ENCODE measurements at places on chromosomes 6 and 20.

DNA sequence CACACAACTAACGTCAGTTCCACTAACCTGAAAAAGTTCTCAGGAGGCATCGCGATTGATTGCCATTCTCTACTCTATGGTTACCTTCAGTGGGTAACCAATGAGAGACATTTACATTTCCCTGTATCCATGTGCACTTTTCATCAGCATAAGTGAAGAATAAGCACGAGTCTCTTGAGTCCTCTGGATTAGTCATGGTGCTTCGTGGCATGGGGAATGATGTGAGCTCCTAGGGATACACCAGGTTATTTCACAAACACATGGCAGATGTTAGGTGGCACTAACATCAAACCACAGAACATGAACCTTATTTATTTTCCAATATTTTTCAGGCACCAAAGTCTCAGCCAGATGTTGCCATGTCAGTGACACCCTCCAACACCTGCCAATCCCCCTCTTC, 64.0 kb downstream of the FYN start:
- DNase-seq: no peak

- no peak for DNase-seq
Measured at GRCh38 chr6:111503660-111504059, 20.6 kb upstream of the REV3L start.

DNA sequence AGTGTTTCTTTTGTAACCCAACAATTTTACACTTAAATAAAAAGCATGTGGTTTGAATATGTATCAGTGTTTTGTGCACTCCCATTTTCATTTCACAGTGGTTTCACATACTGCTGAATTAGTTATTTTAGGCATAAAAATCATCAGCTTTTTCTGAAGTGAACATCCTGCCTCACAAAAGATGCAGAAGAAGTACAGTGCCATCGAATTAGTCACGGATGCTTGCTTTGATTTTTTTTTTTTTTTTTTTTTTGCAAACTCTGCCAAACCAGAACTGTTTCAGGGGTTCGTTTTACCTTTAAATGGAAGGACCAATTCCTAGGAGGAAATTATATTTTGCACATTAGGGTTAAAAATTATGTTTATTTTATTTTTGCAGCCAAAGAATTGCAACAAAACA, 158.6 kb downstream of the RPS12 start:
- no peak for DNase-seq

DNA sequence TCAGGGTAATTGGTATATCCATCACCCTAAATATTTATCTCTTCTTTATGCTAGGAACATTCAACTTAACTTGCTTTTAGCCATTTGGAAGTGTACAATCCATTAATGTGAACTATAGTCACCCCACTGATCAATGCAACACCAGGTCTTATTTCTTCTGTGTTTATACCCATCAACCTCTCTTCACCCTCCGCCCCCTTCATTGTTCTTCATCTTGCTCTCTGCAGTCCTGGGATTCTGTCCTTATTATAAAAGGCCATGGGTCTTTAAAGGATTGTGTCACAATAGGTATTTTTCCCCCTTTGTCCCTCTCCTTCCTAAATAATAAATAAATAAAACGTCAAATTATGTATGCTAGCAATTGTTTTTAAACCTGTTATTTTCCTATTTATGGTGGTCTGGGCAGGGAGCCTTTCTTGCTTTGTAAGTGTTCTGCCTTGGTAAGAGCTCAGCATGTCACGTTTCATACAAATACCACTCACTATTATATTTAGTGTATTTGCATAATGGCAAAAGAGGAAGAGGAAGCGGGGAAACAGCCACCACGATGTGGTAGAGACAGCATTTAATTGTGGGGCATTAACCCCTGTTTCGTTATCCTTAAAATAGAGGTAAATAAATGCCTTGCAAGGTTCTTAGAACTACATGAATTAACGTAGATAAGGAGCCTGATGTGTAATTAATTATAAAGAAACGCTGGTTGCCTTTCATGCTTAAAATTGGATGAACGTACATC, 1.9 kb downstream of the ABRACL start:
- no peak for DNase-seq

DNA sequence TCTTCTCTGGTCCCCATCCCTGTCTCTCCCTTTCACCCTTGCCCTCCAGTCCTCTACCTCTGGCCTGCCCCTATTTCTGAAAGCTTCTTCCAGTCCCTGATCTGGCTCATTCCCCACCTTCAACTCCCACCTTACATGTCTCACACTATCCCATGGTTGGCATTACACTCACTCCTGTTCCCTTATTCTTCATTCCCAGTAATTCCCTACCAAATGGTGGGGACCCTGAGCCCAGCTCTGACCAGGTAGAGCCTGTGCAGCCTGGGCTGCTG, 6.4 kb downstream of the TP53INP2 start:
- DNase-seq: no peak

GRCh38 chr6:138157986-138158638, 3.6 kb upstream of the ARFGEF3 start:
- DNase-seq: no peak

DNA sequence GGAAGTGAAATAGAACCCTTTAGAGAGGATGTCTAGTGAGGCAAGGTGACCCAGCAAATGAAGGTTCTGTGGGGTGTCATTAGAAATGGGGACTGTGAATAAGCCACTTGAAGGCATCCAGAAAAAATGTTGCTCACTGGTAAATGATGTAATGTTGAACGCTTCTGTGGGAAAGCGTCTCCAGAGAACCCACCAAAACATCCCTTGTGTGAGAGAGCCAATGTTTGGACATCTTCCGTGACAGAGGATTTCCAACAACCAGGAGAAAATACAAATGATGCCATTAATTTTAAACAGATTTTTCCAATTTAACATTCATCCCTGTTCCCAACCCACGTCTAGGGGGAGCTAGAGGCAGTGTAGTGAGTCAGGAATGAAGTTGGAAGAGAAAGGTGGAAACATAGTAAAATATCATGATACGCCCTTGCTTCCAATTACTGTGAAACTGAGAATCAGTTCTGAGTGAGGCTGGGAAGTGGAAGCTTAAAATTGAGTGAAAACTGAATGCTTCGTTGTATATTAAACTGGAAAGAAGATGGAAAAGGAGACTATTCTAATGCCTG, 584.2 kb downstream of the CD109 start:
- no peak for DNase-seq

DNA sequence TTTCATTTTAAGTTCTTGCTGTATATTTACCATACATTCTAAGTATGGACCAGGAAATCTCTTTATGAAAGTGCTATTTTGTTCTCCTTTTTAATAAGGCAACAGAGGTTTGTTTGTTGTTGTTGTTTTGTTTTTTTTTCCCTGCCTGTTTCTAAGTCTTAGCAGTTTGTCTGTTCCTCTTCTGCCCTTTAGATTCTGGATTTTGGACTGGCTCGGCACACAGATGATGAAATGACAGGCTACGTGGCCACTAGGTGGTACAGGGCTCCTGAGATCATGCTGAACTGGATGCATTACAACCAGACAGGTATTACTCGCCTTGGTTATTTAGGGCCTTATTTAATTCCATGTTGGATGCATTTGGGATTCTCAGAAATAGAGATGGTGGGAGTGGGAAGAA, 48.0 kb downstream of the MAPK14 start:
- no peak for DNase-seq

GRCh38 chr6:37059344-37060194, 54.1 kb downstream of the FGD2 start:
- peak; percentile 96 for DNase-seq

DNA sequence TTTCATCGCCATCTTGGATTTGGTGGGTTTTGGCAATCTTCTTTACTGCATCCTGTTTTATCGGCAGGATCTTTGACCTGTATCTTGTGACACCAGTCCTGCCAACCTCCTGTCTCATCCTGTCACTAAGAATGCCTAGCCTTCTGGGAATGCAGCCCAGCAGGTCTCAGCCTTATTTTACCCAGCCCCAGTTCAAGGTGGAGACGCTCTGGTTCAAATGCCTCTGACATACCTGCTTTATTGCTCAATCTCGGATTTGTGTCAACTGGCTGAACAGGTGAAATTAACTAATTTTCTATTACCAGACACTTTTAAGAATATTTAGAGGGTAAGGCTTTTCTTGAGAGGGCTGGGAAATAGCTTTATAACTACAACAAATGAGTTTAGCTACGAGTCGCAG, 102.5 kb downstream of the SASH1 start:
- DNase-seq: no peak

- no peak for DNase-seq
Measured at GRCh38 chr6:151018046-151018445, 152.5 kb downstream of the MTHFD1L start.

DNA sequence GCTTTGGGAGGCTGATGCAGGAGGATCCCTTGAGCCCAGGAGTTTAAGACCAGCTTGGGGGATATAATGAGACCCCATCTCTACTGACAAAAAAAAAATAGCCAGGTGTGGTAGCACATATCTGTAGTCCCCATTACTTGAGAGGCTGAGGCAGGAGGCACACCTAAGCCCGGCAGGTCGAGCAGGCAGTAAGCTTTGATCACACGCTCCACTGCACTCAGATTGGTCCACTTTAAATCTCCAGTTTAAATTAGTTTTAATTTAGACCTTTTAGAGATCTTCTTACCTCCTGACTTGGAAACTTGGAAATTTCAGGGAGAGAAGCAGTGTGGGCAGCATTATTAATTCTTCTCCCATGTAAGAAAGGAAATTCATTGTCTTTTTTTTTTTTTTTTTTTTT, 16.8 kb upstream of the PLCB4 start:
- no peak for DNase-seq

- DNase-seq: no peak
Measured at GRCh38 chr6:9484686-9485085, 930.2 kb downstream of the TFAP2A start.

GRCh38 chr6:134295953-134296553, 21.9 kb downstream of the SGK1 start:
- DNase-seq: peak; percentile 95

DNA sequence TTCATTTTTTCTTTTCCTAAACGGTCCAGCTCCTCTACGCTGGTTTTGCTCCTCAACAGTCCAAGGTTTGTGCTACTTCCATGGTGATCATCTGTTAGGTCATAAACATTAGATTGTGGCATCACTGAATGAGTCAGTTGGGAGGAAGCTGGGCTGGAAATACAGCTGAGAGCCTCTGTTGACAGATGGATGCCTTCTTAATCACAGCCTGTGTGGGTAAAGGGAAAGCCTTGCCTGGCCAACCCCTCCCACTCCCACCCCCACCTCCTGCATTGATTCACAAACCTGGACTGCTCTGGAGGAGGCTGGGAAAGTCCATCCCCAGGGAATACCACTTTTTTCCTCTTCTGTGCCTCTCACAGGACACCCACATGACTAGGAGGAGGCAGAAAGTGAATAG, 180.6 kb upstream of the CCN2 start:
- DNase-seq: peak; percentile 69

DNA sequence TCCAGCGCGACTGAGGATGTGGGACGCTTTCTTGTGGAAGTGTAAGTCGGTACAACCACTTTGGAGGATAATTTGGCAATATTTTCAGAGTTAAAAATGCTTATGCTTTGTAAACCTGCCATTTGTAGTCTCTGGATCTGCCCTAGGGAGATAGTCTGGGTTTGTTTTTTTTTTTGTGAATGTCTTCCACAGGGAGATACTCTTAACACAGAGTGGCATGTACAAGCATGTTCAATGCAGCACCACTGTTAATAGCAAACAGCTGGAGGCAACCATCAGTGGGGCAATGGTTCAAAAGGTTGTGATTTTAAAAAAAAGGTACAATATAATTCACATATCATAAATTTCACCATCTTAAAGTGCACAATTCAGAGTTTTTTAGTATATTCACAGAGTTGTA, 22.4 kb downstream of the SLC9A8 start:
- DNase-seq: no peak

GRCh38 chr6:23870496-23870895, 255.5 kb upstream of the NRSN1 start:
- DNase-seq: no peak

DNA sequence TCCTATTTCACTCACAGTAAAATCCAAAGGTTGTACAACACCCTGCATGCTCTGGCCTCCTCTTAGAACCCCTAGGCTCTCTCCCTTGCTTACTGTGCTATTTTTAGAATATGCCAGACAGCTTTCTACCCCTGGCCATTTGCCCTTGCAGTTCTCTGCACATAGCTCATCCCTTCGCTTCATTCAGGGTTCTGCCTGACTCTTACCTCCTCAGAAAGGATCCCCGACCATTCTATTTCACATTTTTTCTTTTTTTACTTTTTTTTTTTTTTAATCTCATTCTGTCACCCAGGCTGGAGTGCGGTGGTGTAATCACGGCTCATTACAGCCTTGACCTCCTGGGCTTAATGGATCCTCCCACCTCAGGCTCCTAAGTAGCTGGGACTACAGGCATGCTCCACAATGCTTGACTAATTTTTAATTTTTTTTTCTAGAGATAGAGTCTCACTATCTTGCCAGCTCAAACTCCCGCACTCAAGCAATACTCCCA, 33.6 kb downstream of the COMMD7 start:
- DNase-seq: no peak

DNA sequence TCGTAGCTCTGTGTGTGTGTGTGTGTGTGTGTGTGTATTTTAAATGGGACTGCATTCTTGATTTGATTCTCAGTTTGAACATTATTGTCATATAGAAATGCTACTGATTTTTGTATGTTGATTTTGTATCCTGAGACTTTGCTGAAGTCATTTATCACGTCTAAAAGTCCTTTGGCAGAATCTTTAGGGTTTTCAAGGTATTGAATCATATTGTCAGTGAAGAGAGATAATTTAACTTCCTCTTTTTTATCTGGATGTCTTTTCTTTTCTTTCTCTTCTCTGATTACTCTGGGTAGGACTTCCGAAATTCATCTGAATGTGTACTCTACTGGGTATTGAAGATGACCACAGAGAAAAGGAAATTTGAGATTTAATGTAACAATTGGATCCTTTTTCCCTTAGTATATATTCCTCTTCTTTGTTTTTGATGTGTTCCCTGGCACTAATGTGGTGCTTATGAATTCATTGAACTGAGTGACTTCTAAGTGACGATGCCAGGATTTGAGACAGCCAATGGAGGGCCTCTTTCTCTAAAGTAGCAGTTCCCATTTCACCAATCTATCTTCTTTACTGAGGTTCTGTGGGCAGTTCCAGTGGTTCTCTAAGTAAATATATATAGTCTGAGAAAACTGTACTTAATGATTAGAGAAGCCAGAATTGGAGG, 47.6 kb downstream of the TNFAIP3 start:
- no peak for DNase-seq

- no peak for DNase-seq
Measured at GRCh38 chr6:106789428-106790148, 160.2 kb downstream of the QRSL1 start.

- no peak for DNase-seq
Measured at GRCh38 chr6:155528335-155528734, 72.7 kb upstream of the NOX3 start.

GRCh38 chr6:112204350-112204706, 50.0 kb downstream of the LAMA4 start:
- DNase-seq: no peak

GRCh38 chr6:150516199-150516598, 83.5 kb upstream of the PLEKHG1 start:
- no peak for DNase-seq

GRCh38 chr6:111727041-111727440, 121.4 kb upstream of the TRAF3IP2 start:
- no peak for DNase-seq

Measured in hepatic stellate cell (primary cell).